ENCODE measurements at places on chromosomes 1 and 21.

DNA sequence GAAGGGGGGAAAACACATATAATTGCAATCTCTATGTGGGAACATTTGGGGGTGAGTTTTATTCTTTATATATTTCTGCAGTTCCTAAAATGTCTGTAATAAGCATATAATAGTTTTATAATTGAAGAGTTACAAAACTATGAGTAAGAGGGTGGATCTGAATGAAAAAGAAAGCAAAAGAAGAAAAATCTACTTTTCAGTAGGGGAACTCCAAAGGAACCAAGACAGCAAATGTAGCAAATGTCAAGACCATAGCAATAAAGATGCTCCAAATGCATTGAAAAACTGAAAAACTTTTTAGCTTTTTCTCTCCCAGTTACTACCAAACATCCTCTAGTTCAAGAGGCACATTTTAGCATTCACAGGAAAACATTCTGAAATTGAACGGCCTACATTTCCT is 434.8 kb downstream of the LMO4 start:
- DNase-seq: no peak

- no peak for DNase-seq
These were observed 227.3 kb downstream of the DYRK1A start for GRCh38 chr21:37593740-37594471.

GRCh38 chr1:214719207-214719606 is 116.2 kb downstream of the CENPF start:
- DNase-seq: no peak

- no peak for DNase-seq
These were observed 302.7 kb downstream of the DUSP10 start for GRCh38 chr1:221439008-221439746.

GRCh38 chr1:86089765-86090164 is 66.8 kb downstream of the COL24A1 start:
- DNase-seq: no peak

DNA sequence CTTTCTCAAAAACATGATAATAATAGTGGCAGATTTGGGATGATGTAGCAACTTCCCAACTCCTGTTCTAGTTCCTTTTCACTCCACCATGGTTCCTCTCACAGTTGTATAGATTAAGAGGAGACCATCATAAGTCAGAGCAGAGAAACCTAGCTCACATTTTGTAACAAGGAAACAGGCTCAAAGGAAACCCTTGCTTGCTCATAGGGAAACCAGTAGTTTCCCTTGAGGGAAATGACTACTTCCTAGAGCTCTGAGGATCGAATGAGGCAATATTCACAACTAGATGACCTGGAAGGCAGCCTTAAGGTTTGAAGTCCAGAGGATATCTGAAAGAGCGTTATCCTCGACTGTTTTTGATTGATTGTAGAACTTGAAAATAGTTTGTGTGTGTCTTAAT is 76.1 kb upstream of the C8B start:
- no peak for DNase-seq

GRCh38 chr1:83716641-83717040 is 282.3 kb downstream of the TTLL7 start:
- no peak for DNase-seq

DNA sequence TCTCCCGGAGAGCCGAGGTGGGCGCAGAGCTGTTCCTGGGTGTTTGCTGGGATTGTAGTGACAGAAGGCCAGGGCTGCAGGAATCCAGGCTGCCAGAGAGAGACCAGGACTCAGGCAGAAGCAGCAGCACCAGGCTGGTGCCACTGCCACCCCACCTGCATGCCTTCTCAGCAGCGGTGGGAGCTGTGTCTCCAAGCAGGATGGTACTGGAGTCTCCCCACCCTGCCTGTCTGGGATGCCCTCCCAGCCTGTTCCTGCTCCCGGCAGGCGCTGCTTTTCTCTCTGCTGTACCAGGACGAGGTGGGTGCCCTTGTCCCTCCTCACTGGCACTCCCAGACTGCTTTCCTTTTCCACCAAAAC is 4.5 kb upstream of the HES4 start:
- DNase-seq: peak; percentile 46

DNA sequence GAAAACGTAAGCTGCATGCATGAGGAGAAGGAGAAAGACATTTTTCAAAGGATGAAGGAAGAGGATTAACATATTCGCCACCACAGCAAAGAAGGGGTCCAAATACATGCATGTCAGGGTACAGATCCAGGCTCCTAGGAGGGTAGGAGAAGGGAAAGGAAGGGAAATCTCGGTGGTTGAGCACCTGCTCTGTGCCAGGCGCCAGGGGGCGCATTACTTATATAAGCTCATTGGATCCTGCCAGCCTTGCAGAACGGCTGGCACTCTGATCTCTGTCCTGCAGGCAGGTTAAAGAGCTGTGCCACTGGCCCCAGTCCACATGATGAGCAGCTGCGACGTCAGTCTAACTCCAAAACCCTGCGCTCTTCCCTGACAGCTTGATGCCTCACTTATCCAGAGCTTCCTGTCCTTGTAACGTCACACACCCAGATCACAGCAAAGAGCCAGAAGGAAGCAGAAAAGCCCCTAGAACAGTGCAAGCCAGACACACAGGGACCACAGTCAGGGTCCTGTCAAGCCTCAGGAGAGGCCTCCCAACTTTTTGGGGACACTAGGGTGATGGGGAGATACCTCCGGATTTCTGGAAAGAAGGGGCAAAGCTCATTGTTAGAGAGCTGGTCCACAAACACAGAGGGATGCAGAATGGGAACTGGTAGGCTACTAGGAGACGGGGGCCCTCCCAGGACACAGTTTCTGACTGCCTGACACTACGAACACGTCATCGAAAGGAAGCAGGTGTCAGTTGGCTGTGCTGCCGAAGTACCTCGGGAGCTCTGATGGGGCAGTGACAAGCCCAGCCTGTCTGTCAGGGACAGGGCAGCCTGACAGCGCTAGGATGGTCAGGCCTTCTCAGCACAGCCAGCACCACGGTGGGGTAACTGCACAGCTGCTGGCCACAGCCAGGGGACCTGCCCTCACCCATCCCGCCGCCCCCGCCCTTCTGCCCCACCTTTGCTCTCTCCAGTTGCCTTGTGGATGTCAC is 99.1 kb downstream of the BEND5 start:
- DNase-seq: peak; percentile 82

GRCh38 chr1:163823017-163823416 is 501.3 kb downstream of the NUF2 start:
- no peak for DNase-seq

DNA sequence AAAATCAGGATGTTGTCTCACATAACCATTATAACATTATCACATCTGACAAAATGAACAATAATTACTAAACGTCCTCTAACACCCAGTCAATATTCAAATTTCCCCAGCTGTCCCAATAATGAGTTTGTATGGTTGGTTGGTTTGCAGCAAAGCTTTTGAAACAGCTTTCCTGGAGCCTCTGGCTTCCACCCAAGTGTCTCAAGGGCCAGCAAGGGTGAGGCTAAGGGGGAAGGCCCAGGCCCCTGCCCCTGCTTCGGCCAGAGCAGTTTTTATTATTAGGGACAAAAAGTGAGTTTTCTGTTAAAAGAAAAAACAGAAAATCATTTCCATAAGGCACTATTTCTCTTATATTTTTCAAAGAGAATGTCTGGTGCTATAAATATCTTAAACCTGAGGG is 19.1 kb upstream of the AVPR1B start:
- DNase-seq: no peak

DNA sequence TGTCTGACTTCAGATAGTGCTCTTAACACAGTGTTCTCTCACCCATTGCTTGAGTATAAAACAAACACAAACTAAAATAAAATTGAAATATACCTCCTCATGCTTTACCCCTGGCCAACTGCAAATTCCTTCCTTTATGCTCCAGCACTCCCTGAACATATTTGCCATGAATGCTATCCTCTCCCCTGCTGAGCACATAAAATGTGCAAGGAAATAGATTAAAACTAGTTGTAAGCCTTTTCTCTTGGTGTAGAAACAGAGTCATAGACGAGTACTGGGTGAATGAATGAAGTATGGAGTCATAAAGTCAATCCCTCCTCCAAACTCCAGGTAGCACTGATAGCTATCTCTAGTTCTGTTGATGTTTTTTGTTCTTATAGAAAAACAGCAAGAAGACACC is 2.6 kb downstream of the GPR161 start:
- DNase-seq: no peak

DNA sequence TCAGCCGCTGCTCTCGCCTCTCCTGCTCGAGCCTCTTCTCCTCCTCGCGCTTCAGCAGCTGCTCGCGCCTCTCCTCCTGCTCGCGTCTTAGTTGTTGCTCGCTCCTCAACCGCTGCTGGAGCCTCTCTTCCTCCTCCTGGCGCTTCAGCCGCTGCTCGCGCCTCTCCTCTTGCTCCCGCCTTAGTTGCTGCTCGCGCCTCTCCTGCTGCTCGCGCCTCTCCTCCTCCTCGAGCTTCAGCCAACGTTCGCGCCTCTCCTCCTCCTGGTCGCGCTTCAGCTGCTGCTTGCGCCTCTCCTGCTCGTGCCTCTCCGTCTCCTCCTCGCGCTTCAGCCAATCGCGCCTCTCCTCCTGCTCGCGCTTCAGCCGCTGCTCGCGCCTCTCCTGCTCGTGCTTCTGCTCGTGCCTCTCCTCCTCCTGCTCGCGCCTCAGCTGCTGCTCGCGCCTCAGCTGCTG is 3.7 kb downstream of the TCHH start:
- peak; percentile 48 for DNase-seq

- DNase-seq: no peak
These were observed 40.4 kb upstream of the GRHL3 start for GRCh38 chr1:24278726-24279125.

- no peak for DNase-seq
These were observed 37.4 kb downstream of the MAP3K21 start for GRCh38 chr1:233364695-233365539.

DNA sequence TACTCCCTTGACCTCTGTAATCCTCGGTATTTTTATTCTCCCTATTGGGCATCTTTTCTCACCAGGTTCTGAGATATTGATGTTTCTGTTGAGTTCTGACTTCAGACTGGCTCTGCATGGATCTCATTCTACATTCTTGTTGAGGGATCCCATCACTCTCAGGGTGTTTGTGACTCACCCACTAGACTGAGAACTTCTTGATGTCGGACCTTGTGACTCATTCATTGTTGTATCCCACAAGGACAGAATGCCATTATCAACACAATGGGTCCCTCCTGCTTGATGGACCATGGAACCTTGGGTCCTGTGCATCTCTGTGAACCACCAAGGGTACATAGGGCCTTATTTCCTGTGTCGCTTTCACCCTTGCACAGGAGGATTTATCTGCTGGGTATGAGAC is 174.1 kb downstream of the PBX1 start:
- DNase-seq: no peak

- no peak for DNase-seq
These were observed 106.9 kb downstream of the AJAP1 start for GRCh38 chr1:4761324-4761723.

DNA sequence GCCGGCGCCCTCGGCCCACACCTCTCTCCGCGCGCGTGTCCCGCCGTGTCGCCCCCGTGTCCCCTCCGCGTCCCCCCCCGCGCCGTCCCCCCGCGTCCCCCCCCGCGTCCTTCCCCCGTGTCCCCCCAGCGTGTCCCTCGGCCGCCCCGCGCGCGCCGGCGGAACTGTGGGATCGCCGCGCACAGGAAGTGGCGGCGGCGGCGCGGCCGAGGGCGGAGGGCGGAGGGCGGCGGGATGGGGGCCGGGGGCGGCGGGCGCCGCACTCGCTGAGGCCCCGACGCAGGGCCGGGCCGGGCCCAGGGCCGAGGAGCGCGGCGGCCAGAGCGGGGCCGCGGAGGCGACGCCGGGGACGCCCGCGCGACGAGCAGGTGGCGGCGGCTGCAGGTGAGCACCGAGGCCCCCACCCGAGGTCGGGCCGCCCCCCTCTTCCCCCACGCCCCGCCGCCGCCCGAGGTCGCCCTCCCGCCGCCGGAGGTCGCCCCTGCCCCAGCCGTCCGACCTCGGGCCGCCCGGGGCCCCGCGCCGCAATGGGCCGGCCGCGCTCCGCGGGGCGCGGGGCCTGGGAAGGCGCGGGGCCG is at the start of gene AGPAT3:
Gene AGPAT3 (plus strand): TSS at position 262 of the 578 bp plus-strand sequence. CDS start 94,459 bp downstream, outside the sequence.
- peak; percentile 73 for DNase-seq

GRCh38 chr1:47557066-47557465 is 119.2 kb downstream of the FOXD2 start:
- DNase-seq: no peak

GRCh38 chr1:100506217-100506616 is 31.7 kb upstream of the GPR88 start:
- DNase-seq: no peak

DNA sequence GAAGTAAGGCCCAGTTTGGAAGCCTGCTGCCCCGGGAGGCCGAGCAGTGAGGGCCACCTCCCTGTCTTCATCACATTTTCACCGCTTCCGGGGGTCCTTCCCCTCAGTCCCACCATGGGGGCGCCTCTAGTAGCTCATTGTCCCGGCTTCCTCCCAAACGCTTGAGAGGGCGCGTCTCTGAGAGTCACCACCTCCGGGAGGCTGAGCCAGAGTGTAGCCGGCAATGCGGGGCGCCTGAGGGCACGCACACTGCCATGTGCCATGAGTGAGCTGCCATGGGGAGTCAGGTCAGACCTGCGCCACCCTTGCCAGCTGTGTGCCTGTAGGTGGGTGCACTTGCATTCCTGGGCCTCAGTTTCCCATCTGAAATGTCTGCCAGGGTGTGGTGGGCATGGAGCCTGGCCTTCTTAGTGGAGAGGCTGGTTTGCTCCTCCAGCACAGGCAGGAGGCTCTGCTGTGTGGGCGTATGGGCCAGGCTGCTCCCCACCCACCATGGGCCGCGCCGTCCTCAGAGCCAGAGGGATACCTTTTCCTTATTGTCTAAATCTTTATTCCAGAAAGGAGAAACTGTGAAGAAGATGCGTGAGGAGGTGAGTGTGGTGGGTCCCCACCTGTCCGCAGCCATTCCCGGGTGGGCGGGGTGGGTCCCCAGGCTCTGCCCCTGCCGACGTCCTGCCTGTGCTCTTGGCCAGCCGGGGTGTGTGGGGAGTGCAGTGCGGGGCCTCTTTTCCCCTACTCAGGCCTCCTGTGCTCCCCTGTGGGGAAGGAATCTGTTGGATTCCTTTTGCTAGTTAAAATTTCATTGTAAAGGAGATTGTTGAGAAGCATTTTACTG is 81.3 kb upstream of the COL6A1 start:
- DNase-seq: no peak

DNA sequence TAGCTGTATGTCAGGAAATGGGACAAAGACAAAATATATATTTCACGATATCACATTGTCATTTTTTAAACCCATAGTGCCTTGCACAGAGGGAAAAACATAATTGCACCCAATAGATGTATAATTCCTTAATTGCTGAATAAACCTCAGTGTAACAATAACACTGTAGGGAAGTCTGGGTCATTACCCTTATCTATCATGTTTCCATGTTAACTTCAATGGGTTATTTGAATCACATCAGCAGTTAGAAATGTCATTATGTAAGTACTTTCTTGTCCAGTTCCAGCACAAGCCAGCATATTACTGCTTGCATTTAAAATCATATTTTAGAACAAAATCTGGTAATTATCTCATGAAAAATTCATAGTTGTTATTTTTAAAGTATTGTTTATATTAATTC is 222.7 kb downstream of the HMCN1 start:
- DNase-seq: no peak

DNA sequence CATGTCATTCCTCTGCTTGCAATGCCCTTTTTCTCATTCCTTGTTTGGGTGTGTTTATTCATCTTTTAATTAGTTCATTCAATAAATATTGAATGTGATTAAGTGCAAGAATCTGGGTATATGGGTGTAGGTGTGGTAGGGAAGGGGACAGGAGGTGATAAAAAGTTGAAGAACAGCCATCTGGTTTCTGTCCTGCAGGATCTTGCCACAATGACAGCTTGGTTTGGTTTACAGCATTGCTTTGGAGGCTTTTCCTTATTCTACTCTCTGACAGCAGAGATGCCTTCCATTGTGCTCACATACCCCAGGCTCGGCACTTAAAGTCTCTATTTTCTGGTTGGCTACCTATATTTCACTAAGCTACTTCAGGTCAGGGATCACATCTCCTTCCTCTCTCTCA is 3.0 kb upstream of the REG4 start:
- DNase-seq: no peak

- DNase-seq: no peak
These were observed 71.3 kb downstream of the PIK3R3 start for GRCh38 chr1:46061146-46061545.

All from Right ventricle myocardium inferior (tissue), 1 donor.